ENCODE measurements at places on chromosomes 2 and 18.

- H3K27ac ChIP-seq, result peak overlapping the region; percentile 24
- peaks cover 29% of the 10 kb centered on the region for H3K4me1 ChIP-seq
- peak; percentile 33 for DNase-seq
- H3K36me3 ChIP-seq, result peaks cover 2% of the 10 kb centered on the region
- peaks cover 7% of the 10 kb centered on the region for H3K27me3 ChIP-seq
- no peak overlapping the region for H3K4me3 ChIP-seq
Observed at GRCh38 chr2:216696751-216697560, 1.6 kb upstream of the IGFBP5 start.

DNA sequence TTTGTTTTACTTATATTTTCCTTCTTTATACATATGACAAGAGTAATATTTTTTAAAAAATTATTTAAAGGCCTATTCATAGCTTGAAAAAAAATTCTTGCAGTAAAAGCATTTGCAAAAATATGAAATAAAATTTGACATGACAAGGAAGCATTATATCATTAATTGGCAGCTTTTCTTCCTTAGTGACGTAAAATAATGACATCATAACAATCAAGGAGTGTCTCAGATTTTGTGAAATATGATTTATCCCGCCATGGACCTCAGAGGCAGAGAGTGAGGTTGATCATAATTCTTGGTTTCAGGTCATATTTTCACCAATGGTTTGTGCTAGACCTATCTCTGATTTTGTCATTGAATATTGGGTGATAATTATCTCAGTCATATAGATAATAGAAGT, 176.0 kb downstream of the MIB1 start:
- DNase-seq, result no peak
- H3K4me3 ChIP-seq, result no peak overlapping the region
- H3K27ac ChIP-seq, result no peak overlapping the region
- H3K4me1 ChIP-seq, result no peaks in the 10 kb centered on the region
- H3K36me3 ChIP-seq, result no peaks in the 10 kb centered on the region

DNA sequence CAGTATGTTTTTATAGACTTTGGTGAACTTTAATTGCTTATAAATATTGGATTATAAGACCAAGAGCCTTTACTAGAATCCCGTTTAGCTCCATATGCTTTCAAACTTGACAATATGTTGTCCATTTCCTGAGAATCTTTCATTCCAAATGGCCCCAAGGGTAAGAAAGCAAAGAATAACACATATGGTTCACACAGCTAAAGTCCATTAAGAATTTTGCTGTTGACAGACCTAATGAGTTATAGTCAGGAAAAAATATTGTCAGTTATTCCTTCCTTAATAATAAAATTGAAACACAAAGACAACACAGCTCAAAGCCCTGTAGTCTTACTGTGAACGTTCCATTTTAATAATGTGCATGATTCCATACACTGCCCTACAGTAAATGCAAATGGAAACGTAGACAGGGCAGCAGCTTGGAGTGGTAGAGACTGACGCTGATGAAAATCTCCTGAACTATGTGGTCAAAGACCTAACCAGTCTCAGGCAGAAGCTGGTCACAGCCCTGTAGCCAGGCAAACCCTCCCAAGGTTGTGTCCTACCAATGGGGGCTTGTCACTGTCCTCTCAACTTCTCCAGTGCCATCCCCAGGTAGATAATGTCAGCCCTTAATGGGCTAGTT, 49.0 kb upstream of the ATIC start:
- no peaks in the 10 kb centered on the region for H3K4me1 ChIP-seq
- H3K27ac ChIP-seq, result no peak overlapping the region

- H3K4me3 ChIP-seq, result no peak overlapping the region
- no peak overlapping the region for H3K27ac ChIP-seq
- no peak for DNase-seq
- no peaks in the 10 kb centered on the region for H3K4me1 ChIP-seq
- no peaks in the 10 kb centered on the region for H3K27me3 ChIP-seq
- no peaks in the 10 kb centered on the region for H3K36me3 ChIP-seq
Observed at GRCh38 chr2:16727256-16727655, 61.6 kb upstream of the CYRIA start.

GRCh38 chr18:59518705-59519104, 159.6 kb upstream of the LMAN1 start:
- no peak overlapping the region for H3K27ac ChIP-seq
- H3K4me1 ChIP-seq, result peaks cover 6% of the 10 kb centered on the region
- DNase-seq, result no peak
- no peaks in the 10 kb centered on the region for H3K36me3 ChIP-seq
- H3K4me3 ChIP-seq, result no peak overlapping the region

GRCh38 chr2:8080063-8080462, 601.8 kb upstream of the ID2 start:
- no peak overlapping the region for H3K4me3 ChIP-seq
- H3K36me3 ChIP-seq, result no peaks in the 10 kb centered on the region
- no peaks in the 10 kb centered on the region for H3K27me3 ChIP-seq
- H3K27ac ChIP-seq, result no peak overlapping the region

- DNase-seq, result no peak
- no peaks in the 10 kb centered on the region for H3K4me1 ChIP-seq
- no peak overlapping the region for H3K27ac ChIP-seq
Observed at GRCh38 chr18:67243799-67244587, 272.5 kb downstream of the DSEL start.

- H3K36me3 ChIP-seq, result no peaks in the 10 kb centered on the region
- no peak overlapping the region for H3K27ac ChIP-seq
- no peak for DNase-seq
- no peaks in the 10 kb centered on the region for H3K27me3 ChIP-seq
Observed at GRCh38 chr2:119423108-119423444, 8.6 kb upstream of the TMEM37 start.

- no peaks in the 10 kb centered on the region for H3K4me1 ChIP-seq
- no peak overlapping the region for H3K4me3 ChIP-seq
- H3K27me3 ChIP-seq, result no peaks in the 10 kb centered on the region
- peaks cover 68% of the 10 kb centered on the region for H3K36me3 ChIP-seq
- H3K27ac ChIP-seq, result no peak overlapping the region
Observed at GRCh38 chr2:86037141-86037794, 68.4 kb downstream of the POLR1A start.

DNA sequence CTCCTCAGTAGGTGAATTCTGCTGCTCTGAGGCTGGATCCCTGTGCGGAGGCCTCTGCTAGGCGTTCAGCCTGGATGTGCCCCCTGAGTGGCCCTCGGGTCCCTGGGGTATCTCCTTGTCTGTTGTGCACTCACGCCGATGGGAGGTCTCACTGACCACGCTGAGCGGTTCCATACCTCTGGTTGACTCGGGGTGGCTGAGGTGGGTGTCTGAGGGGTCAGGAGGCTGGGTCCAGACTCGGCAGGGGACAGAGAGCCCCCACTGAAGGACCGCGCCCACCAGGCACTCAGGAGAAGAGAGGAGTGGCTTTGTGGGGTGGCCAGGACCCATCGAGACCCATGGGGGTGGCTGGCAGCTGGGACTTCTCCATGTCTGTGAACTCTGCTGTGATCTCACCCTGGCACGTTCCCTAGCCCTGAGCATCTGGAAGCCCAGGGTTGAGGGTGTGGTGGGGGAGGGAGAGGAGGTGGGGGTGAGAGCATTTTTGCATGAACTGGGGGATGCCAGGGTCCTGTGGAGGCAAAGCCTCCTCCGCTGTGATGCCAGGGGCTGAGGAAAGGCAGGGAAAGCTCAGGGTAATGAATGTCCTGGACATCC, 53.7 kb downstream of the TWIST2 start:
- no peak overlapping the region for H3K4me3 ChIP-seq
- peaks cover 3% of the 10 kb centered on the region for H3K4me1 ChIP-seq
- H3K36me3 ChIP-seq, result no peaks in the 10 kb centered on the region

- peak; percentile 38 for DNase-seq
- H3K4me3 ChIP-seq, result no peak overlapping the region
Observed at GRCh38 chr2:120338015-120338414, 7.9 kb upstream of the INHBB start.

DNA sequence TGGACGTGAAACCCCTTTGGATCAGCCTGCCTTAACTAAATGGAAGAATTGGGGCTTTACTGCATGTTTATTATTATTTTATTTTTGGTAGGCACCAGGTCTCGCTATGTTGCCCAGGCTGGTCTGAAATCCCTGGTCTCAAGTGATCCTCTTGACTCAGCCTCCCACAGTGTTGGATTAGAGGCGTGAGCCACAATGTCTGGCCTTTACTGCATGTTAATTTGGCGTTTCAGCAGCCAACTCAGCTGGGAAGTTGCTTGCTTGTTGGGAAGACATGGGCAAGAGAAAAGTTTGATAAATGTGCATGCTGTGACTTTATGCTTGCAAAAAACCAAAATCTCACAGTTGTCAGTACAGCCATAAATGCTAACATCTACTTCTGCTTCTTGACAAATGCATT, 105.1 kb downstream of the FMNL2 start:
- H3K27me3 ChIP-seq, result no peaks in the 10 kb centered on the region
- DNase-seq, result no peak
- no peaks in the 10 kb centered on the region for H3K36me3 ChIP-seq
- no peaks in the 10 kb centered on the region for H3K4me1 ChIP-seq

All from trophoblast cell (in vitro differentiated cells and primary cell).